ENCODE measurements at places on chromosomes 12 and 14.

GRCh38 chr12:48681399-48681709 lies 684 bp downstream of the KANSL2 start:
- DNase-seq, result no peak

- no peak for DNase-seq
Measured at GRCh38 chr12:114221957-114222630, 183.8 kb downstream of the TBX5 start.

DNA sequence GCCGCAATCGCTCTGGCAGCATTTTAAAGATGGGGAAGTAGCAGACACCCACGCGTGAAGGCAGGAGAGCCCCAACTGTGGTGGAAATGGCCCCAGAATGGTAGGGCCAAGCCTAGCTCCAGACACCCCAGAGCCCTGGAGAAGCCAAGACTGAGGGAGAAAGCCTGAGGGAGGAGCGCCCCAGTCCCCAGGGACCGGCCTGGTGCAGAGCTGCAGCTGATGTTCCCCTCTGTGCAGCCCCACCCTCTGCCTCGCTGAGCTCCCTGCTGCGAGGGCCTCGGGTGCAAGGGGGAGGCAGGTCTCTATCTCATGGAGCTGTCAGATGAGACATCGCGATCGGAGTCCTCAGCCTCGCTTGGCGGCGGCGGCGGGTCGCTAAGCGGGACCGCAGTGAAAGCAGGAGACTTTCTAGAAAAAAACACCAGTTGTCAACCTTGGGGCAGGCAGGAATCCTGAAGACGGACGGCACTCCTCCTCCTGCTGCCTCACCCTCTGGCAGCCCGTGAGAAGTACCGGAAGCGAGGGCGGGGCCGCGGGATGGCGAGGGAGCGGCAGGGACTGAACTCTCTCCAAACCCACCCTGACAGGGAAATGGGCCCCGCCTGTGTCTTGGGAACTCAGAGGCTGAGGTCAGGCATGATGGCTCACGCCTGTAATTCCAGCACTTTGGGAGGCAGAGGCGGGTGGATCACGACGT lies 6.0 kb downstream of the GAPDH start:
- peak; percentile 68 for DNase-seq

- DNase-seq, result no peak
Measured at GRCh38 chr12:118098911-118099671, 4.7 kb downstream of the VSIG10 start.

- peak; percentile 58 for DNase-seq
Measured at GRCh38 chr14:89365061-89365801, 51.8 kb downstream of the FOXN3 start.

- no peak for DNase-seq
Measured at GRCh38 chr12:40194846-40195245, 30.0 kb upstream of the LRRK2 start.

DNA sequence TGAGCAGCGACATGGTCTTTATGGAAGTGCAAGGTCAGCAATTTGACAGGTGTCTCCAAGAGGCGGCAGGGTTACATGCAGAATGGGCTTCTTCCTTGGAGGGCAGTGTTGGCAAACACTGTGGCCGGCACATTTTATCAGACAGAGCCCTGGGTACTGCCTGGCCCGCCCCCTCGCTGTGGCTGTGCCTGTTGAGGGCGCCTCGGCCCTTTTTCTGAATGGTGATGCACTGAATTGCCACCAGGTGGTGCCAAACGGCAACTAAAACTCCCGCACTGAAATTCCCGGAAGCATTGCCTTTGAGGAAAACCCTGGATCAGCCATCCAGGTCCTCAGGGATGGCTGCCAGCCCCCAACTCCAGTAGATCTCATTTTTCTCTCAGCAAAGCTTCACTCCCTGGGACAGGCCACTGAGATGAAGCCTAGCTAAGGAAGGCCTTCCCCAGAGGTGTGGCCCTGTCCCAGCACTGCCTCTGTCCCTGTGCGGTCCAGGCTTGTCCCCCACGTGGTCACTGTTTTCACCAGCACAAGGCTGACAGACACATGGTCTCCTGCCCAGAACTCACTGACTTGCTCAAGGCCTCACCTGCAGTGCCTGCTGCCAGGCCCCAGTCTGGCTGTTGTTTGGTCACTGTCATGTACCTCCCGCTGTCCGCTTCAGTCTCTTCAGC lies 73.6 kb downstream of the TESC start:
- DNase-seq, result peak; percentile 72

DNA sequence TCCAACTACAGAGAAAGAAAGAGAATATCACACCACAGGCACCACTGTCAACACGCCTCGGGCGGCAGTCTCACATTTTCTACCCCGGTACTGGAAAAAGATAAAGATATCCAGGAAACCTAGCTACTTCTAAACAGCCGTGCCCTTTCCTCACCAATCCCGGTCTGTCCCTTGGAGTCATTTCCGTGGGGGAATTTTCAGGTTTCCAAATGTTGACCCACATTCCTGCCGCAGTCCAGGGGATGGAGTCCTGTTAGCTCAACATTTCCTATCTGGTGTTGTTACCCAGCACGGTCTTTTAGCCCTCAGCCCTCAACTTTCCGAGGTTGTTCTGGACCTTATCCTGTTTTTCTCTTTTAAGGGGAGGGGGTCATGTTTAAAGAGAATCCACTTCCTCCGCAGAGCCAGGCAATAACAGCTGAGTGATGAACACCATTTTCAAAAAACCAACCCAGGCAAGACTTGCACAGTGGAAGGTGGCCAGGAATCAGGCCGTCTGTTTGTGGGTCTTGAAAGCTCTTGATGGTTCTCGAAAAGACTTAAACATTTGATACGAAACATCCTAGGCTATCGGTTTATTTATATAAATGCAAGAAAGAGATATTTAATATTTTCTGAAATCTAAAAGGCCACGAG lies 4.6 kb downstream of the SSH1 start:
- no peak for DNase-seq

- DNase-seq, result no peak
Measured at GRCh38 chr12:79769189-79769859, 78.6 kb upstream of the PAWR start.

DNA sequence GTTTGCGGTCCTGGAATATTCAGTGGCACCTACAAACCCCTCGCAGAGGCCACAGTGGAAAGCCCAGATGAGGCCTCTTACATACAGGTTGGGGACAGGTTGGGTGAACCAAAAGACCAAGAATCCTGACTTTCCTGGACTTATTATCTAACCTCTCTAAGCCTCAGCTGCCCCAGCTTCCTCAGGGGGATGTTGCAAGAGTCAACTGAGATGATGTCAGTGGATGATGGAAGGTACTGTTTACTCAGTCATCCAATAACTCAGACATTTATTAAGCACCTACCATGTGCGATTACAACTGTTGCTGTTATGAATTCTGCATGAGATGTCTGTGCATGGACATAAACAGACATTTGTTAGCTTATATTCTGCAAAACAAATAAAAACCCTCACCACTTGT lies 72.8 kb downstream of the RFX4 start:
- no peak for DNase-seq

DNA sequence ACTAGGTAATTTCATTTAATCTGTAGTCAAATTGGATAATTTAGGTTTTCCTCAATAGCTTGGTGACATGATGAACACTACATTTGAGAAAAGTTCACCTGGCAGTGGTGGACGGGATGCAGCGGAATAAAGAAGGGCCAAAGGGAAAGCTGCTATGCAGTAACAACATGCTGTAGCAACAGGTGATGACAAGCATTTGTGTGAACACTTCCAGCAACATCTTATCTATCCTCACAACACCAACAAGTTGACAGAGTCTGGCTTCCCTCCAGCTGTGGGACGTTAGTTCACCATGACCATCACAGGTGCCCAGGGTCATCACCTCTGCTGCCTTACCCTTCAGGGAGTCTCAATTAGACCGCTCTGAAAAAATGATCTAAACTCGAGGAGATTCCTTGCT lies 8.3 kb downstream of the DBX2 start:
- no peak for DNase-seq

DNA sequence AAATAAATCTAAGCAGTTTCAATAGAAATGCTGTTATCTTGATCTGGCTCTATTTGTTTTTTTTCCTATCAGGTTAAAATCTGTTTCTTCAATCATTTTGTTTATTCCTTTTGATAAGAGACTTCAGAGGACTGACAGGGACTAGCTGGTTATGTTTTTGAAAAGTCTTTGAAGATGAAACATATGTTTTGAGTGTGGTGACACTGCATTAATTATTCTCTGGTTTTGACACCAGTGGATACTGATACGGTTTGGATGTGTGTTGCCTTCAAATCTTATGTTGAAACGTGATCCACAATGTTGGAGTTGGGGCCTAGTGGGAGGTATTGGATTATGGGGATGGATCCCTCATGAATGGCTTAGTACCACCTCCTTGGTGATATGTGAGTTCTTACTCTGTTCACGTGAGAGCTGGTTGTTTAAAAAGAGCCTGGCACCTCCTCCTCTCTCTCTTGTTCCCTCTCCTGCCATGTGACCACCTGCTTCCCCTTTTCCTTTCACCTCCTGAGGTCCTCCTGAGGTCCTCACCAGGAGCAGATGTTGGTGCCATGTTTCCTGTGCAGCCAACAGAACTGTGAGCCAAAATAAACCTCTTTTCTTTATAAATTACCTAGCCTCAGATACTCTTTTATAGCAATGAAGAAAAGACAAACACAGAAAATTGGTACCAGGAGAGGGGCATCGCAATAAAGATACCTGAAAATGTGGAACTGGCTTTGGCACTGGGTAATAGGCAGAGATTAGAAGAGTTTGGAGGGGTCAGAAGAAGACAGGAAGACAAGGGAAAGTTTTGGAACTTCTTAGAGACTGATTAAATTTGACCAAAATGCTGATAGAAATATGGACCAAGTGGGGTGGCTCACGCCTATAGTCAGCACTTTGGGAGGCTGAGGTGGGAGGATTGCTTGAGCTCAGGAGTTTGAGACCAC lies 23.0 kb downstream of the RASSF3 start:
- no peak for DNase-seq

DNA sequence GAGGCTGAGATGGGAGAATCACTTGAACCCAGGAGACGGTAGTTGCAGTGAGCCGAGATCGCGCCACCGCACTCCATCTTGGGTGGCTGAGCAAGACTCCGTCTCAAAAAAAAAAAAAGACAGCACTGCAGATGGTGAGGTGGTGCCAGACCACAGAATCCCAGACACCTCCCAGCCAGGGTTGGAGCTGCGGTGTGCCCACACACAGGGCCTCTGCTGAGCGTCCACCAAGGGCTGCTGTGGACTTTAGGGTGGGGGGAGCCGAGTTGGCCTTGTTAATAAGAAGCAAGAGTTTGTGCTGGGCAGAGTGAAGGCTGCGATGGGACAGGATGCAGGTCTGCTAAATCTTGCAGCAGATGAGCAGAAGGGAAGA lies 14.2 kb downstream of the KMT5A start:
- no peak for DNase-seq

DNA sequence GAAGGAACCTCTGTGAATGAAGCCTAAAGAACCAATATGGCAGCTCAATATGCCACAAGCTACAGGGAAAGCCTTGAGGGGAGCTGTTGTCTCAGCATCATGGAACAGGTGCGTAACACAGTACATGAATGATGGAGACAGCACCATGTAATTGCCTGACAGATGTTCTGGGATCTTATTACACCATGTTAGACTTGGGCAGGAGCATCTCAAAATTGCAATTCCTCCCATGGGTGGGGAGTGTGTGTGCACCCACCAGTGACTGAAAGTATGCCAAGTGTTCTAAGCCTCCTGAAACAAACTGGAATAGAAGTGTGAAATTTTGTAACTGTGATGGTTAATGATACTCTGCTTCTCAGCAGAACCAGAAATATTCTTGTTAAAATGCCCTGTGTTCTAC lies 151.0 kb upstream of the SRRM4 start:
- no peak for DNase-seq

GRCh38 chr14:52692248-52692962 lies 3.0 kb downstream of the ERO1A start:
- DNase-seq, result no peak

GRCh38 chr14:101119830-101120571 lies 216.5 kb upstream of the RTL1 start:
- peak; percentile 13 for DNase-seq

DNA sequence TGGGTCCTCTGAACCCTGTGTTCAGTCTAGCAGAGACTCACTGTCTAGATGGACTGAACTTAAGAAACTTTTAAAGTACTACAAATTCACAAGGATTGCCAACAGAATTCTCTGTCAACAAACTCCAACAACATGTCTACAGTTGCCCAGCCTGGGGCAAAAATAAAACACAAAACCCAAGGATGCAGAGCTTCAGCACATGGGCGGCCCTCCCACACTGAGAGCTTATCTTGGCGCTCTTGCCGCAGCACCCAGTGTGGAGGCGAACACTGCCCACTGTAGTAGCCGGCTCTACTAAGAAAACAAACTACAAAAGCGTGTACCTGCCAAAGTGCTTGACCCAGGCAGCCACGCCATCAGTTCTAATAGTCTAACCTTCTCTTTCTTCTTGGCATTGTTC lies 66.7 kb downstream of the PTPN21 start:
- no peak for DNase-seq

GRCh38 chr12:123721245-123721644 lies 9.1 kb downstream of the ATP6V0A2 start:
- DNase-seq, result no peak

DNA sequence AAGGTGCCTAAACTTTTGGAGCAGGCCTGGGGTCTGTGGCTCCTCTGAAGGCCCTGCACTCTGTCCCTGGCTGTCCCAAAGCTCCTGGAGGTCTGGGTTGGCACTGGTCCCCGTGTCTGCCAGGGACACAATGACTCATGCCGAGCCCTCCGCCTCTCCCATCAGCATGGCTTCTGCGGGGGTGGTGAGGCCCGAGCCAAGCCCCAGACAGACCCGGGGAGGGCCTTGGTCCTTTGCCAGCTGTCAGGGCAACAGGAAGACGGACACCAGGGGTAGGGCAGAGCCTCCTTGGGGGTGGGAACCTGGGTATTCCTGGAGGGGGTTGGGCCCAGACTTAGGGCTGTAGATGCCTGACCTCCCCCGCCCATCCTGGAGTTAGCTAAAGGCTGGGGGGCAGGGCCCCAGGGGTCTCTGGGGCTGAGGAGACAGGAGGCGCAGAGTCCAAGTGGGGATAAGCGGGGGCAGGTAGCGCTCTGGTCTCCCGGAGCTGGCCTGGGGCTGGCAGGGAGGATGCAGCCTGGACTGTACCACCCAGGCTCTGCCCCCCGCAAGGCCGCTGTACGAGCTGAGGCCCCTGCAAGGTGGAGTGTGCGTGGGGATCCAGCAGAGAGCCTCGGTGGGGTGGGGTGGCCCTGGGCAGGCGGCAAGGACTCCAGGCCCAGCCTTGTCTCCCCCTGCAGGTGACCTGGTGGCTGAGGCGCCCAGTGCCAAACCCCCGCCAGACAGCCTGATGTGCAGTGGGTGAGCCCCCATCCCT lies 16.4 kb upstream of the PUS1 start:
- no peak for DNase-seq

- no peak for DNase-seq
Measured at GRCh38 chr12:15886372-15887042, 4.3 kb downstream of the STRAP start.

DNA sequence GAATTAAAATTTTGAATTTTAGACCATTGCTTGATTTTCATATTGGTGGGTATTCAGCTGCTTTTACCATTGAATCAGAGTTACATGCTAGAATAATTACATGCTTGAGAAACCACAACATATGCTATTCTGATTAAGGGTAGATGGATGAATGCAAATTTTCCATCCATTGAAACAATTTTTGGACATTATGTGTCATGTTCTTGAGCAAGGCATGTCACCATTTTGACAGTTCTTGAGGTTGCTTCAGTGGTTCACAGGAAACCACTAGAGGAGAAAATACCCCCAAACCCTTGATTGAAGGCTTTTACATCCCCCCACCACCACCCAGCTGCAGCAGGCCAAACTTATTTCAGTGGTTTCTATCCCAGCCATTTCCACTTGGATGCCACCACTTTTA lies 13.5 kb downstream of the UBR7 start:
- no peak for DNase-seq
